ENCODE measurements at places on chromosomes 5 and 9.

GRCh38 chr5:13591621-13592020, 352.9 kb downstream of the DNAH5 start:
- DNase-seq: no peak

GRCh38 chr9:134297083-134297410, 29.2 kb upstream of the RXRA start:
- no peak for DNase-seq

DNA sequence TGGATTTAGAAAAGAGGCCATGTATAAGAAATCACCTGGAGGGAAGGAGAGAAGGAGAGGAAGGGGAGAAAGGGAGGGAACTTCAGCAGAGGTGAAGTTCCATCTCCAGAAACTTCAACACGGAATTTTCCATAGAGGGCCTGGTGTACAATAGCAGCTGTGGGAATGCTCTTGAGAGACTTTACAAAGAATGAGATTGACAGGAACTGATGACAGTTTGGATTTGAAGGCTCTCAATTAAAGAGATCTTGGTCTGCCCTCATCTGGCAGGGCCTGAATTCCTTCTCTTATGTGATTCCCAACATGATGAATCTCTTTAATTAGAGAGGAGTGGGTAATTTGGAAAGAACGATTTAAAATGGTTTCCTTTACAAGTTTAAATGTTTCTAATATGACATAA, 143.5 kb downstream of the MLLT3 start:
- no peak for DNase-seq

DNA sequence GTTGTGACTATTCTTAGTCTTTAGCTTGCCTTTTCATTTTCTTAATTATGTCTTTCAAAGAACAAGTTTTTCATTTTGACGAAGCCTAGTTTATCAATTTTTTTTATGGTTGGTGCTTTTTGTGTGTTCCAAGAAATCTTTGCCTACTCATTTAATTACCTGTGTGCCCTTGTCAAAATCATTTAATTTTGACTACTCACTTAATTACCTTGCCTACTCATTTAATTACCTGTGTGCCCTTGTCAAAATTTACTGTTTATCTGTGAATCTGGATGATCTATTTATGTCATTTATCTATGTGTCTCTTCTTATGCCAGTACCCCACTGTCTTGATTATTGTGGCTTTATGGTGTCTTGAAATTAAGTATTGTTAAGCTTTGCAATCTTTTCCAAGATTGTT, 63.9 kb downstream of the MTAP start:
- DNase-seq: no peak

DNA sequence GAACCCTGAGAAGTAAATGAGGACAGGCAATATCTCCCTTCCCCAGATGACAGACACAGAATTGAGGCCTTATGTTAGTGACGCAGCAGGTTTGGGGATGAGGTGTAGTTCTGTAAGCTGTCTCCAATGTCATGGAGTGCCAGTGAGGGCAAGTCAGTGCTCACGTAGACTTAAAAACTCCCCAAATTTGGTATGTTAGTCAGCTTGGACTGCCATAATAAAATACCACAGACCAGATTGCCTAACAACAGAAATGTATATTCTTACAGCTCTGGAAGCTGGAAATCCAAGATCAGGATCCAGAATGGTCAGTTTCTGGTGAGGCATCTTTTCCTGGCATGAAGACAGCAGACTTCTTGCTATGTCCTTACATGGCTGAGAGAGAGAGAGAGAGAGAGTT, 14.9 kb downstream of the FOXI1 start:
- no peak for DNase-seq

GRCh38 chr5:57370376-57370775, 112.2 kb downstream of the ACTBL2 start:
- no peak for DNase-seq

- DNase-seq: no peak
These were observed 279.1 kb downstream of the MSX2 start for GRCh38 chr5:175003531-175003930.

DNA sequence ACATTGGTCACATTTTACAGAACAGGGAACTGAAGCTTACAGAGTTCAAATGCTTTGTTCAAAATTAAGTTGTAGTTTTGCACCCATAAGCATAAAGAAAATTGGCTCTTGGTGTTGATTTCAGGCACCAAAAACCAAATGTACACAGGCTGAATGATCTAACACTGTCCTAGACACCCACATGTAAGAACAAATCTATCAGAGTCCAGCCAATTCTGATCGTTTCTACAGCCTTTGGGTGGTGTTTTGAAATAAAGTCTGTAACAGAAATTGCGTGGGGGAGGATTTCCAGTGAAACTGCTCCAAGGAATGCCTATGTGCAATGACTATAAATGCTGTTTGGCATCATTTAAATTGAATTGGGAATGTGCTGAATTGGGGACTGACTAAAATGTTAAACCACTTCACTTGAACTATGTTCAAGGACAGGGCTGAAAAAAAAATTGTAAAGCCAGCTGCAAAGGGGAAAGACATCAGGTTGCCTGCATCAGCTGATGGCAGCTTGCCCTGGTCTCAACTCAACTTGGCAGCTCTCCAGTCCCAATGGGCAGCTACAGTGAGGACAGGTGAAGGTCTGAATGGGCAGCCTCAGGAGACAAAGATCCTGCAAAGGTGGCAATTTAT, 92.2 kb upstream of the TRPC7 start:
- DNase-seq: no peak

- no peak for DNase-seq
These were observed 21.9 kb upstream of the FOXE1 start for GRCh38 chr9:97830884-97831829.

GRCh38 chr5:150763023-150763769, 4.4 kb upstream of the DCTN4 start:
- no peak for DNase-seq

DNA sequence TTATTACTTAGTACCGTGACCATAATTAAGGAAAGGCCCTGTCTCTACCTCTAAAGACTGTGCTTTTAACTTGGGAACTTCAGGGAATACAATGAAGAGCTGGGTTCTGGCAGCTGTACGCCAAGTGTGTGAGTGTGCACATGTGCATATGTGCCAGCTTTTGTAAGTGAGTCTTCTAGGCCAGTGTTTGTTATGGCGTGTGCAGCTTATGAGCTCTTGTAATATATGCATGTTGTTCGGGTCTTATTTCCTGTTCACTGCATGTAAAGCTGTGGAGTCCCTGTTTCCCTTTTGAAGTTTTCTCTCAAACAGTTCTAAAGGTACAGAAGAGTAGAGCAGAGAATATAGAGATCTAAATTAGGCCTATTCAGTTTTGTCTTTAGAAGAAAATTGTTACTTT, 30.5 kb downstream of the TGFBR1 start:
- DNase-seq: no peak

DNA sequence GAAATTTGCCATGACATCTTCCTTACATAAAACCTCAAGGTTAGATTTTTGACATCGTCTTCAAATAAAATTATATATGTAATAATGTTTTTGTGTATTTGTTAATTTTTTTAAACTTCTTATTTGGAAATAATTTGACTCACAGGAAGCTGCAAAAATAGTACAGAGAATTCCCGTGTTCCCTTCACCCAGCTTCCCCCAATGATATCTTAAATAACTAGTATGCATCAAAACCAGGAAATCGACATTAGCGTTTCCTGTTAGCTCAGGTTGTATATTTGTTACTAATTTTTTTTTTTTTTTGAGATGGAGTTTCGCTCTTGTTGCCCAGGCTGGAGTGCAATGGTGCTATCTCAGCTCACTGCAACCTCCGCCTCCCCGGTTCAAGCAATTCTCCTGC, 86.3 kb upstream of the SPRY4 start:
- no peak for DNase-seq
